ENCODE measurements at places on chromosomes 13 and 19.
A peak's percentile ranks its signal among the peaks of the same experiment; 100 is the strongest.

- no peak for DNase-seq
Observed at GRCh38 chr13:55534306-55534705, 1606.4 kb upstream of the PRR20A start.

DNA sequence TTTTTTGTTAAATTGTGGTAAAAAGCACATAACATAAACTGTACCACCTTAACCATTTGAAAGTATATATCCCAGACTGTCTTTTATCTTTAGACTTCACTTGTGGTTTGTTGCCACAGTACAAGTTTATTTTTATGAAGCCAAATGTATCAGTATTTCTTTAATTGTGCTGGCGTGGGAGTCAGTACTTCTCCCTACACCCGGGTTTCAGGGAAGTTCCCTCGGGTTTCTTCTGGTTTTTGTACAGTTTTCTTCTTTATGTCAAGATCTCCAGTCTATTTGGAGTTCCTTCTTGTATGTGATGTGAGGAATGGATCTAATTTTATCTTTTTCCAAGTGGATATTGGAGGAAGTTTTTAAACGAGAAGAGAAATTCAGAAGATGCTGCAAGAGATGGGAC is 20.5 kb downstream of the CCDC8 start:
- no peak for DNase-seq

DNA sequence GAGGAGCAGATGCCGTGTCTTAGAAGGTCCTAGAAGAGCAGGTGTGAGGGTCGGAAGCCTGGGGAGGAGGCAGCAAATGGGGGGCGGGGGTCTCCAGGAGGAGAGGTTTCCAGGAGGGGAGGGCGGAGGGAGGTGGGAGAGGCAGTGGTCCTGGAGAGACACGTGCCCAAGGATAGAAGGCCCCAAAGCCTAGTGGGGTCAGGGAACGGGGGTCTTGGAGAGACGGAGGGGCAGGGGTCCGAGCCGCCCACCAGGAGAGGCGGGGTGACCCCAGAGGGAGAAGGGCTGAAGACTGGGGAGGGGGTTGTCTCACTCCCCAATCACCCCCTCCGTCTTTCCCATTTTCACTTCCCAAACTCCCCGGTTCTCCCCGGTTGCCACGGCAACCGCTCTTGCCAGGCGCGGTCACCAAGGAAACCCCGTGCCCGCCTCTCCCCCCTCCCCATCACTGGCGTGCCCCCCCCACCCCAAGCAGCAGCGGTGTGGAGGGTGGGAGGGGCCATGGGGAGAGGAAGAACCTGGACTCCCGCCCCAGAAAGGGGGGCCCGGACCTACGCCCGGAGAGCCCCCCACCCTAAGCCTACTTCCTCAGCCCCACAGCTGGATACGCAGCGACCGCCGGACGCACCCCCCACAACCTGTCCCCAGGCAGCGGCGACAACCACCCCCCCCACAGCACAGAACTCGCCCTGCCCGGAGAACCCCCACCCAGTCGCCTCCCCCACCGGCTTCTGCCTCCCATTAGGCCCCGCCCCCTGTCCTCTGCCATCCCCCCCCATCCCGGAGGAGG is 988 bp downstream of the LRRC4B start:
- DNase-seq = peak; percentile 15

- DNase-seq = peak; percentile 59
Observed at GRCh38 chr19:46466536-46467196, 4.7 kb downstream of the PNMA8A start.

DNA sequence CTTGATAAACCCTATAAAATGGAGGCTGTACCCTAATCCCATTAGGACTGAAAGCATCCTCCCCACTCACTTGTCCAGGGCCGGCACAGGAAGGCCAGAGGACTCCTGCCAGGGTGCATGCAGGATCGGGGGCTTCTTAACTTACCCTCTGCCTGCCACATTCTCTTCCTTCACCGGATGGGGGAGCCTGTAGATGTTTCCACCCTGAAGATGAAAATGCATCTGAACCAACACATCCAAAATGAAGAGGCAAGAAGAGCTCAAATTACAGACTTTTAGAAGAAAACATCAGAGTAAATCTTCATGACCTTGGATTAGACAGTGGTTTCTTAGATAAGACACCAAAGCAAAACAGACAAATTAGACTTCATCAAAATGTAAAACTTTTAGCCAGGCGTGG is 25.9 kb upstream of the NAPA start:
- DNase-seq = no peak

DNA sequence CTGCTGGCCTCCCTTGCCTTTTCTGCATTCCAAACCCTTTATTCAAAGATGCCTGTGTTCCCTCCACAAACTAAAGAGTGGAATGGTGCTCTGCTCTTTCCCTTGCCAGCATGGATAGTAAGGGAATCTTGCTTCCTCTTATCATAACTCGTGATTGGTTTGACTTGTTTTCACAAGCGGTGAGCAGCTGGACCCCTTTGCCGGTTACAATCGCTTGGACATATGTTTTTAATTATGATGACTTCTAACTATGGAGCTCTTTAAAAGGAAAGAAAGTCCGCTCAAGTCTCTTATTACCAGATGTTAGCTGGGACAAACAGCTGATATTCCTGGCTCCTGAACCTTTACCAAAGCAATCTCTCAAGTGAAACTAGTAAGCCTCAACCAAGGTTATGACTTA is 1094.7 kb downstream of the UQCRFS1 start:
- DNase-seq = no peak

- no peak for DNase-seq
Observed at GRCh38 chr19:23810496-23810895, 51.8 kb upstream of the ZNF681 start.

DNA sequence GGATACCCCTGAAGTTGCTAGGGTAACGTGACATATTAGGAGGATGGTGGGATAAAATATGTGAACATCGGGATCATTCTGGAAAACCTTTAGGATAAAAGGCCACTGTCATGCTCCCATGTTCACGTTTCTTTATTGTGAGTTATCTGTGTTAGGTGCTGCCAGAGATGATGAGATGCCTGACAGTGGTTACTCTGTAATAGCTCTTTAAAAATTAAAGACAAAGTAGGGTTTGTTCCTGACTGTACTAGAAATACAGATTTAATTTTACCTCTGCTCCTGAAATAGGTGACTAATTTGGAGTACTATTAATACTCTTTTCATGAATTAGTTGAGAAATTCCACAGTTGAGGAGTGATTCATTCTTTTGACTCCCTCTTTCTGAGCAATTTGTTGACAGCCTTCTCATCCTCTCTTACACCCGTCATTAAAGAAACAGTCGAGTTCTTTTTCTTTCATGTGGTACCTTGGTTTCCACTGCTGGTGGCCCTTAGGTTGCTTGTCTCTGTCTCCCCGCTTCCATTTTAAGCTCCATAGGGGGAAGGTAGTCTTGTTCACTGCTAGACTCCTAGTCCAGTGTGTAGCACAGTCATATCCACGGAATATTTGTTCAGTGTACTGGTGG is 28.4 kb downstream of the SAE1 start:
- DNase-seq = no peak

DNA sequence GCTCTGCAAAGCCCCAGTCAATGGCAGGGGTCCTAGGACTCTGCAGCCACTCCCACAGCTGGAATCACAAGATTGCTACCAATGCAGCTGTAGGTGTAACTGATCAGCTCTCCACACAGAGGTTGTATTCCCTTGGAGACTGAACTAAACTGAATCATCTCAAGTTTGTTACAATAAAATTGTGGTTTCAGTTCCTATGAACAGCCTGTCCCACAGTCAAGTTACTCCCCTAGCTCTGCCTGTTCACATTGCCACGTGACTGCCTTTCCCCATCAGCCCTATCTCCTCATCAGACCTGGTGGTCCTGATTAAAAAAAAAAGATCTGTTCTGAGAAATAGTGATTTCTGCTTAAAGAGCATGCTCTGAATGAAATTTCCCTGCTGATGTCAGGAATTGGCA is 287.9 kb upstream of the NBEA start:
- no peak for DNase-seq

GRCh38 chr19:14073925-14074838 is 1.6 kb downstream of the MISP3 start:
- DNase-seq = peak; percentile 47

- DNase-seq = no peak
Observed at GRCh38 chr13:110138700-110139036, 168.3 kb downstream of the COL4A1 start.

DNA sequence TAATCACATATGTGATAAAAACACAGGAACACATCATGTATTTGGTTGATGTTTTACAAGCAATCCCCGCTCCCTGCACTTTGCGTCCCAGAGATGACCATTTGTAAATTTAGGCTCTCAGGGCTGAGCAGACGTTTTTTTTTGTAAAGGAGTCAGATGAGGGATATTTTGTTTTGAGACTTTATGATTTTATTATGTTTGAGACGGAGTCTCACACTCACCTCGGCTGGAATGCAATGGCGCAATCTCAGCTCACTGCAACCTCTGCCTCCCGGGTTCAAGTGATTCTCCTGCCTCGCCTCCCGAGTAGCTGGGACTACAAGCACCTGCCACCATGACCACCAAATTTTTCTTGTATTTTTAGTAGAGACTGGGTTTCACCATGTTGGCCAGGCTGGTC is 1.4 kb downstream of the TLE6 start:
- DNase-seq = no peak

GRCh38 chr19:40982594-40983101 is 8.4 kb upstream of the CYP2B6 start:
- DNase-seq = no peak

DNA sequence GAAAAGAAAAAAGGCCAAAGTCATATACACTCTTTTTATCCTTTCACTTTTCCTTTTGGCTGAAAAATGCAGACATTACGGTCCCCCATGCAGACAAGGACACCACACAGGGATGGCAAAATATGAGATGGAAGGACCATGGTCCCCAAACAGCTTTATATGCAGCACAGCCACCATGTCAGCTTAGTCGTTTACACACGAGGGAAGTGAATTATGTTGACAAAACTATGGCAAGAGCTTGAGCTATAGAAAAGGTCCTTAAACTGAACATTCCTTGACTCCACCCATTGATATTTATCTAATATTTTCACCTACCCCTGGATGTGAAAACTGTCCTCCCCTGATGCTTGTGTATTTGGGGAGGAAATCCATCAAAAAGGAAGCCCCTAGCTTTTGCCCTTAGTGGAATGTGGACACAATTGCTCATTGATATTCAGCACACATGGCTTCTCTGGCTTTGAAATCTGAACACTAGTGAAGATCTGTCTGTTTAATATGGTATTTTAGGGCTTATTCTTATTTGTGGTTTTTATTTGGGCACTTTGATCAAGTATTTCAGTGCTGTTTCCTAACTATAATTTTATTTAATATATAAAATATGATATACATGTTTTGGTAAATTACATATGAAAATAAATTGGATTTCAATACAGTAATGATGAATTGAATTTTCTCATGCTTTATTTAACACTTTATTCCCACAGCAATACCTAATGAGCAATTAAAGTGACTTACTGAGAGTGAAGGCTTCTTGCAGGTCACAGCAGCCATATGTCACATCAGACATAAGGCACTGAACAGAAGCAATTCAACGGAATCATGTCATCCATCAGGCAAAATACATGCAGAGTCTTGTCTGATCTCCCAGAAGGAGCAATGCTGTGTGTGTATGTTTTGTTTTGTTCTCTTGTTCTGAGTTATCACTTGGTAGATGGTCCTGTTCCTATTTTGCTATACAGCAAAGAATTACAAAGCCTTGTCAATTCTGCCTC is 6.8 kb upstream of the GTF2F2 start:
- no peak for DNase-seq

DNA sequence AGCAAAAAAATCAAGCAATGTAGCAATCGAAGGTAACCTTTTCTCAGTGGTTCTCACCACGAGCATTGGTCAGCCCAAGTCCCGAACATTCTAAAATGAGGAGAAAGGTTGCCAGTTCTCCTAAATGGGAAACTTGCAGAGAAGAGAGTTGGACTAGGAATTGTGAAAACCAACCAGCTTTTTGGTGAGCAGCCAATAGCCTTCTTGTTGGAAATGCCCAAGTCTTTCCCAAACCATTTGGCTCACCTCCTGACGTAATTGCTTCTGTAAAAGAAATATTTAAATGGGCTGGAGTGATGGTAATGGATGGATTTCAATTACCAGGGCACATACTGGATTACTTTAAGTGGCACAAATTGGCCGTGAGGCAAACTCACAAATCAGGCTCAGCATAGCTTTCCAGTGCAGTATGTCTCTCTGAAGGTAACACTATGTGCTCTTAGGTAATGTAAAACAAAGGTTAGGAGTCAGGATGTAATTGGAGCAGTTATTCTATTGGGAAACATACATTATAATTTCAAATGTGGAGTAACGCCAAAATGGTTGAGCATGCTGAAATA is 423.2 kb downstream of the KLF5 start:
- no peak for DNase-seq
